ENCODE measurements at places on chromosomes 6 and 20.

- DNase-seq = no peak
Observed at GRCh38 chr6:168160506-168161370, 81.7 kb upstream of the FRMD1 start.

DNA sequence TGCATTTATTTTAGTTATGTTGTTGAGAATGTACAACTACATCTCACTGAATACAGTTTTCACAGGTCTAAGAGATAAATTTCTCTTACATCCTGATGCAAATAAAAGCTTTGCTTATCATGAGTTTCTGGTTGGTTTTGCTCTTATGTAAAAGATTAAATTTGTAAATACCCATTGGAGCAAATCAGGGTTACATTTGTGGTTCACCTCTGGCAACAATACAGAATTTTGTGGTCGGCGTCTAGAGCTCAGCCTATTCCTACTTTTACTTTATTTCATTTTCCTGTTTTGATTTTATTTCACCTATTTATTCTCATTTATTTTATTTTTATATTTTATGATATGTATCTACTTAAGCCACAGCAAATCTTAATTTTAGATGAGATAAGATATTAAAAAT, 271.9 kb upstream of the MARCKS start:
- no peak for DNase-seq

- DNase-seq = no peak
Observed at GRCh38 chr6:167917551-167918154, 79.8 kb upstream of the KIF25 start.

- DNase-seq = no peak
Observed at GRCh38 chr6:170209354-170210025, 81.4 kb downstream of the DLL1 start.

DNA sequence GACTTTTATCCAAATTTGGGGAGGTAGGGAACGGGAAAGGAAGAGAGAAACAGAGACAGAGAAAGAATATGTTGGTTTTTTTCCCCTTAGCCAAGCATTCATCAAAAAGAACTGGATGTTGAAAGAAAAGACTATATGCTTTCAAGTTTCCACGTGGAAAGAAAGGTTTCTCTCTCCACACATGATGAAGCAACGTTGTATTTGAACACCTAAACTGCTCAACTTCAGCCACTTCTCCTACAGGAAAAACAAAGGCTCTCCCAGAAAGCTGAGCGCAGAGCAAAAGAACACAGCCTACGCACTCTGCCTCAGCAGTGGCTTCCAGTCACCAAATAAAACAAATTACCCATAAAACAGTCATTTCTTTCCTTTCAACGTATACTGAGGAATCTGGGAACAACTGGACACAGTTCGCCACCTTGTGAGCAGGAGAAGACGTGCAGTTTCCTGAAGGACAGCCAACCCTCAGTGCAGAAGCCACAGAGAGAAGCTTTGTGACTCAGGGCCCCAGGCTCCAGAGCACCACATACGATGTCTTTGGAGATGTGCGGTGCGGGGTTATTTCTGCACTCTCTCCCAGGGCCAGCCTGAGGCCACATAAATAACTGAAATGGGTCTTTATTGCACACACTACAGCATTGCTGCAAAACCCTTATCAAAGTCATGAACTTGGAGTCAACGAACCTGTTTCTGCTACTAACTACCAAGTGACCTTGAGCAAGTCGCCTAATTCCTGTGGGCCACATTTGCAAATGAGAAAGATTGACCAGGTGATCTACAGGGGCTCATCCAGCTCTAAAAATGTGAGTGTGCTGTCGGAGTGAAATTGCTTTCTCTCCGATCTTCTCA, 10.1 kb downstream of the IL17F start:
- DNase-seq = no peak

DNA sequence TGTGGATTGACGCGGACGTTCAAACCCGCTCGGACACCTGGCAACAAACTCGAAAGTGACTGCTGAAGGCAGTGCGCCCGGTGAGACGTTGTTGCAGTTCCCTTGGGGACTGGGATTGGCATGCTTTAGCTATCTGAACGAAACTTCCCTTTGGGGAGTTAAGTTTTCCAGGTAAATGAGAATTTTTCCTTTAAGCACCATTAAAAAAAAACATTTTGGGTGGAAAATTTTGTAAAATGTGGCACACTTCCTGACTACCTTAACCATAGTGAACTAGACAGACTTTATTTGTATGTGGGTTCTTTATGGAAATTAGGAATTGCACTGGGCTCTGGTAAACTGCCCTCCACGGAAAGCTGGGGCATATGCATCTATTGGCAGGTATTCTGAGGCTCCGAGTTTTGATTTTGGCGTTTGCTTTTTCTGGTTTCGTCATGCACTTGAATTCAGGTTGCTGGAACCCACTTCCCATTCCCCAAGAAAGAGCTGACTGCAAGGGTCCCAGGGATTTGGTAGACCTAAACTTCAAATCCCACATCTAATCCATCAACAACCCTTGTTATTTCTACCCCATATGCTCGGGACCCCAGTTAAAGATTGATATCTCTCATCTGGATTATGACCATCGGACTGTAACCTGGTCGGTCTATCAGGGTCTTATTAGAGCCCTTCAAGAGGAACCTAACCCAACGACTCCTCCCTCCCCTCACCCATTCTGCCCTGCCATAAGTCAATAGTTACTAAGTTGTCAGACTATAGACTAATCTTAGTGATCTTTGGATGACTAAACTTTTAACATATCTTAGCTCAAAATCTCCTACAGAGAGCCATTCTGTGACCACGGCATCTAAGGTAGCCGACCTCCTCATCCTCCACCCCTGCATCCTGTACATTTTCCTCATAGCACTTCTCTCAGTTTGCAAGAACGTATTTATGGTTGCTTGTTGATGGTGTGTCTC, 800 bp upstream of the DYNLT1 start:
- DNase-seq = no peak

- no peak for DNase-seq
Observed at GRCh38 chr6:62923728-62924127, 287.5 kb upstream of the FKBP1C start.

DNA sequence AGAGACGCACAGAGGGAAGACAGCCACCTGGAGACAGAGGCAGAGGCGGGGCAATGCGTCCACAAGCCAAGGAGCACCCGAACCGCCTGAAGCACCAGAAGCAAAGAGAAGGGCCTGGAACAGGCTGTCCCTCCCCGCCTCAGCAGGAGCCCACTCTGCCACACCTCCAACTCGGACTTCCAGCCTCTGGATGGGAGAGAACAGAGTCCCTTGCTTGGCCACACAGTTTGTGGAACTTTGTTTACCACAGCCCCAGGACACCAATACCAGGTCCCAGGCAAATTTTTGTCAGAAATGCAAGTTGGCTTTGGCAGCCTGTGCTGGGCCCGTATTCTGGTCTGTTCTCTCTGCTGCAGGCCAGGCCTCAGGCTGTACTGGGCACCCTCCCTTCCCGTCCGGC, 87.5 kb upstream of the RPS6KA2 start:
- DNase-seq = no peak

GRCh38 chr6:281469-282103, 10.7 kb upstream of the DUSP22 start:
- DNase-seq = no peak

DNA sequence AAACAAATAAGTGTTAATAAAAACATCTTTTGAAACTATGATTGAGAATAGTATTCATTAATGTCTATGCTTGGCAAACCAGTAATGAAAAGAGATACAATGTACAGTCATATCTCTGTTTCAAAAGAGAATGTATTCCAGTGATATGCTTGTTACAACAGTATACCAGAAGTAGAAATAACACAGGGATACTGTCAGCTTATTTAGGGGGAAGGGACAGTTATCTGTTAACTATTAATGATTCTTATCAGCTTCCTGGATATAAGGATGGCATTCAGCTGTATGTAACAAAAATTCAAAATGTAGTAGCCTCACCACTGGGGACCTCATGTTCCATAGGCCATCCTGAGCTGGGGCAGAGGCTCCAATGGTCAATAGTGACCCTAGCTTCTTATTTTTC, 103.8 kb upstream of the TBX18 start:
- no peak for DNase-seq

DNA sequence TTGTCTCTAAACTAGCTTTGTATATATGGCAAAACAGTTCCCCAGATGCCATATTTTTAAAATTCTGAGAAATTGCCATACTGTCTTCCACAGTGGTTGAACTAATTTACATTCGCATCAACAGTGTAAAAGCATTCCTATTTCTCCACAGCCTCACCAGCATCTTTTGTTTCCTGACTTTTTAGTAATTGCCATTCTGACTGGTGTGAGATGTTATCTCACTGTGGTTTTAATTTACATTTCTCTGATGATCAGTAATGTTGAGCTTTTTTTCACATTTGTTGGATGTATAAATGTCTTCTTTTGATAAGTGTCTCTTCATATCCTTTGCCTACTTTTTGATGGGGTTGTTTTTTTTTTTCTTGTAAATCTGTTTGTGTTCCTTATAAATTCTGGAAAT, 1222.7 kb upstream of the CITED2 start:
- DNase-seq = no peak

GRCh38 chr6:164124986-164125385, 710.5 kb downstream of the QKI start:
- DNase-seq = no peak

- no peak for DNase-seq
Observed at GRCh38 chr6:126662966-126663365, 323.1 kb downstream of the CENPW start.

DNA sequence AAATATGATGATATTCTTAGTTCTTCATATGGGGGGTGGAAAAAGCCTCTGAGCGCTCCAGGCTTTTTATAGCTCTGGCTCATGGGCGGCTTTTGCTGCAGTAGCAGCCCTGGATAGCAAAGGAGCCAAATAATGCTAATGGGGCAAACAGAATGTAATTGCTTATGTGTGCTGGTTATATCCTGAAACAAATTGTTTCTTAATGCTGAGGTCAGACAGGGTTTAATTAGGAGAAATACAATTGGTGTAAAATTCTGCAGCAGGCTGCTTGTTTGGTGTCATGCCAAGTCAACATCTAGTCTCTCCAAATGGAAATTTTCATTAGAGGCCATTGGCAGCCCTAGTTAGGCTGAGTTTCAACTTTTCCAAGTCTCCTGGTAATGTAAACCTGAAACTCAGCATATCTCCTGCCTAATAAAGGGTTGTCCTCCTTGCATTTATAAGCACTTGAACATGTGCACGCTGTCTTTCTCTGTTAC, 530.1 kb upstream of the NOX3 start:
- no peak for DNase-seq

- no peak for DNase-seq
Observed at GRCh38 chr6:170317718-170318117, 11.2 kb downstream of the FAM120B start.

- no peak for DNase-seq
Observed at GRCh38 chr20:17747431-17747846, 47.7 kb downstream of the BANF2 start.

DNA sequence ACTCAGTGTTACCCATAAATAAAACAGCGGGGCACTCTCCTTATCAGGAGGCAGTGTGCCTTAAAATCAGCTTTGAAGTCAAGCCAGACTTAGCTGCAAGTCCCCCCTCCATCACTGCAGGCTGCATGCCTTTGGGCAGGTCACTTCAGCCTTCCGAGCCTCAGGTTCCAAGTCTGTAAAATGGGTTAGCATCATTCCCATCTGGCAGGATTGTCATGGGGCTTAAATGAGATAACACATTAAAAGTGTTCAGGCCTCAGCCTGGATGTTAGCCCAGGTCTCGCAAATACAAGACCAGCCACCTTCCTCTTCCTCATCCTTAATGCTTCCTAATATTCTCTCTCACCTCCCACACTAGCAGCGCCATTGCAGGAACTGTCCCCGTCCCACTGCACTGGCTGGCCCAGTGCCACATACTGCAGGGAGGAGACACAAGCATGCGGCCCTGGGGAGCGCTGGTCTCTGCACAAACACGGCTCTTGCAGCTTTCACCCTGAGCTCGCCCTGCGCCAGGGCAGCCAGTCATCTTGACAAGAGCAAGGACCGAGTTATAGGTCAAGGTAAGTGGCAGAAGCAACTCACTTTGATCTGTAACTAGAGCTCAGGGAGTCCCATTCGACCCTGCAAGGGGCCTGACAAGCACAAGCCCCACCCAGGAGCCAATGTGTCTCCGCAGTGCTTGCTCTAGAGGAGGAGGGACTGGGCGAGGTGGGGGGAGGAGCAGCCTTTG, 564.6 kb upstream of the AGPAT4 start:
- DNase-seq = no peak

- no peak for DNase-seq
Observed at GRCh38 chr20:61953037-61954021, 112.4 kb downstream of the TAF4 start.

GRCh38 chr6:124203101-124203811, 399.6 kb downstream of the NKAIN2 start:
- no peak for DNase-seq

DNA sequence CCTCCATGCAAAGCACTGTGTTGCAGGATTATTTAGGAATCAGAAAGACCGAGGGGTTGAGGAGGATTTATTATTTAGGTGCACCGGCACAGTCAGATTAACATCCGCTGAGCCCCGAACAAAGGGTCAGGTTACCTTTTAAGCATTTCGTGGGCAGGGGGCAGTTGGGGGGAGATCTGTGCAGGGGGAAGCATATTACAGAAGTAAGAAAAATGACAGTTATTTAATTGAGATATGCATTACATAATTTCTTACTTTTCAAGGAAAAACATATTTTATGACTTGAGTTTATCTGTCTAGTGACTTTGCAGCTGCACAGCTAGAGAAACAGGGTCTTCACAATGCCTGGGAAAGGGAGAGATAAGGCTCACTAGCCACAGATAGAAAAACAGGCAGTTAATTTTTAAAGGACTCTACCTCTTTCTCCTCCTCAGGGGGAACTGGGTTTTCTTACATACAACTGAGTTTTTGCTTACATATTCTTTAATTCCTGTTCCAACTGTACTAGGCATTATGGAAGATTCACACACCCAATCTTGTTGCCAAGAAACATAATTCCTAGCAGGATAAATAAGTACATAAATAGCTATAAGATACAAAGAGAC, 1.7 kb upstream of the HINT3 start:
- DNase-seq = no peak

DNA sequence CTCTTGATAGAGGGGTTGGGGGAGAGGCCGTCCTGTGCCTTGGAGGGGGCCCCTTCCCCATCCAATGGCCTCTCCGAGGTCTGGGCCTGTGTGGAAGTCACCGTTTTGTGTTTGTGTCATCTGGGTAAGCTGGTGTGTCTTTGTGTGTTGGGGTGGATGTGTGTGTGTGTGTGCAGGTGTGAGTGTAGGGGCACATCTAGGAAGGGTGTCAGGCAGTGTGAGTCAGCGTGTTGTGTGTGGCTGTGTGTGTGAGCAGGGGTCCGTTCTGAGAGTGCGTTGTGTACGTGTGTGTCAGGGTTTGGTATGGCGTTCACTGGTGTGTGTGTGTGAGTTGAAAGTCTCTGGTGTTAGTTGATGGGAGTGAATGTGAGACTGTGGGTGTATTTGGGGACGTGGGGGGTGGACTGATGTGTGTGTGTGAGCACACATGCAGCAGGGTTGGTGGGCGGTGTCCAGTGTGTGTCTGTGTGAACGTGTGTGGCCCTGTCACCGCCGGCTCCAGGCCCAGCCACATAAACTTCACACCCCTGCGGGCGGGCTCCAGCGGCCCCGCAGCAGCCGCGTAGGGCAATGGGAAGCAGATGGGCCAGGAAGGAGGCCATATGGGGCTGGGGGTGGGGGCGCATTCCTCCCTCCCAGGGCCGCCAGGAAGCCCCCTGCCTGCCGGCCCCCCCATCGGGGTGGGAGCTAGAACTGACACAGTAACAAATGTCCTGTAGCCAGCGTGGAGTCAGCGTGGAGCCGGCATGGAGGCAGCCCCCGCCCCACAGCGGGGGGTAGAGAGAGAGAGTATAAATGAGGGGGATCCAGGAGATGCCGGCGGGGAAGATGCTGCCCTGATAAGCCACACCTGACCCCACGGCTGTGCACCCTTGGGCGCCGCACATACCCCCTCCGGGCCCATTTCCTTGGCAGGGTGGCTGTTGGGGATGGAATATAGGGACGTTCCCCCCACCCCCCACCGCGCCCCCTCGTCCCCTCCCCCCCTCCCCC, 32.1 kb downstream of the SNAI1 start:
- DNase-seq = no peak

Data from caudate nucleus (tissue), 63 donors.